ENCODE measurements at places on chromosomes 2 and 18. TPM values are rescaled to one million over a fixed set of nuclear protein-coding genes. Genes with fewer than 3 reads are reported as not detected.

DNA sequence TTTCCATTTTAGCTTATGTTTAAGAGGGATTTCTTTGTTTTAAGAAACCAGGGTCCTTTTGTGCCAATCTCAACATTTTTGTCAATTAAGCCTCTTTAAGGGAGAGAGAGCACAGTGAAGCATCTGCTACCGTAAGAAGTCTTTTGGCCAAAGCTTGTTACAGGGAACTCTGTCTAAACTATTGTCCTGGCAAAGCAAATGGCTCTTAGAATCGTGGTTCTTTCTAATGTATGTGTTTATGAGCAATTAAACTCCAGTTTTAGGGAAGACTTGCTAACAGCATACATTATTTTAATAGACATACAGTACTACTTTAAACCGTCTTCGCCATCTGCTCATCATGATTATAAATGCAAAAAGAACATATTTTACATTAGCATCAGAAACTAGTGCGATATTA is 202.1 kb downstream of the CDCA7 start:
- H3K4me3 ChIP-seq: no peak overlapping the region
- H3K36me3 ChIP-seq: no peaks in the 10 kb centered on the region
- no peaks in the 10 kb centered on the region for H3K4me1 ChIP-seq
- no peak overlapping the region for H3K27ac ChIP-seq
- DNase-seq: no peak

DNA sequence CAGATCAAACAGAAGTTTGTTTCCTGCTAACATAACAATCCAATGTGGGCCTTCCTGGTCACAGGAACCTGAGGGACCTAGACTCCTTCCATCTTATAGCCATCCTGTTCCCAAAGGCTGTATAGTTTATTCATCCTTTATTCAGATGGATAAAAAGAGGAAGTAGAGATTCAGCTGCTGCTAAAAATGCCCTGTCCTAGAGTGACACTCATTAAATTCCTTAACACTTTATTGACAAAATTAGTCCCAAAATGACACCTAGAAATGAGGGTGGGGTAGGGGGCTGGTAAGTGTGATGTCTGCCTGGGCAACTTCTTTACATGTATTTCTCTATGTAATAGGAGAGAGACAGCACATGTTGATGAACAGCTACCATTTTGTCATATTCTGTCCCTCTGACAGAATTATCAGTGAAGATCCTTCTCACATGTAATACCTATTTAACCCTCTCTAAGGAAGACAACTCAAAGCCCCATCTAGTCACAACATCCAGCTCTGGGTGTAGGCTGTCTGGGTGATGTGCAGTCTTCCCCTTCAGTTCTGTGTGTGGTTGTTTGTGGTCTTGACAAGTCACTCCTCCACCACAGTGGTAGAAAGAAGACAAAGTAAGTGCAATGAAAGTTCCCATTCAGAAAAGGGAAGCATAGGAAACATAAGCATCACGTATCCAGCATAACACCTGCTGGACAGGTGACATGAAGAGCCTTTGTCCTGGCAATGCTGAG is 253.9 kb upstream of the CNTNAP5 start:
- no peak for DNase-seq
- H3K4me1 ChIP-seq: no peaks in the 10 kb centered on the region
- H3K27me3 ChIP-seq: no peaks in the 10 kb centered on the region
- H3K36me3 ChIP-seq: no peaks in the 10 kb centered on the region
- no peak overlapping the region for H3K27ac ChIP-seq
- H3K4me3 ChIP-seq: no peak overlapping the region

DNA sequence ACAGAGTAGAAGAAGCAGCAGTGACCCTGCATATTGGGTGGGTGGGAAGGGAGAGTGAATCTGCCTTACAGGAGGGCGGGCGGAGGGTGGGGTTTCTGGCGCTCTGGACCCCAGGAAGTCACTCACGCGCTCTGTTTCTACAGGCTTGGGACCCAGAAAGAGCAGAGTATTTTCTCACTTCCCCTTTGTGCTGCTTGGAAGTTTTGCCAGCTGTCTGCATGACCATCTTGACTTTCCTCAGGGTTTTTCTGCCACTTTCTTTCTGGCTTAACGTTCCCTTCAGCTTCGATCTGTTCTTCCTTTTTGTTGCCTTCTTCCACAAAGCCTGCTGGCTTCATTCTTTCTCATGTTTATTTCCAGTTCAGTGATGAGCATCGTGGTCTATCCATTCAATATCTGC is 383.1 kb downstream of the GALR1 start:
- H3K27ac ChIP-seq: no peak overlapping the region
- DNase-seq: no peak
- no peaks in the 10 kb centered on the region for H3K27me3 ChIP-seq
- H3K4me3 ChIP-seq: no peak overlapping the region
- H3K4me1 ChIP-seq: no peaks in the 10 kb centered on the region

GRCh38 chr2:101873543-101873942 is 118.2 kb upstream of the IL1R2 start:
- DNase-seq: no peak
- H3K27ac ChIP-seq: no peak overlapping the region
- no peak overlapping the region for H3K4me3 ChIP-seq
- H3K36me3 ChIP-seq: peaks cover 38% of the 10 kb centered on the region

- no peaks in the 10 kb centered on the region for H3K27me3 ChIP-seq
- H3K27ac ChIP-seq: no peak overlapping the region
- DNase-seq: no peak
- no peaks in the 10 kb centered on the region for H3K36me3 ChIP-seq
These were observed 89.0 kb upstream of the UBE2E3 start for GRCh38 chr2:180891360-180891759.

- no peaks in the 10 kb centered on the region for H3K27me3 ChIP-seq
- H3K27ac ChIP-seq: no peak overlapping the region
- no peaks in the 10 kb centered on the region for H3K36me3 ChIP-seq
- H3K4me3 ChIP-seq: no peak overlapping the region
These were observed 55.3 kb upstream of the LAPTM4A start for GRCh38 chr2:20106746-20107145.

DNA sequence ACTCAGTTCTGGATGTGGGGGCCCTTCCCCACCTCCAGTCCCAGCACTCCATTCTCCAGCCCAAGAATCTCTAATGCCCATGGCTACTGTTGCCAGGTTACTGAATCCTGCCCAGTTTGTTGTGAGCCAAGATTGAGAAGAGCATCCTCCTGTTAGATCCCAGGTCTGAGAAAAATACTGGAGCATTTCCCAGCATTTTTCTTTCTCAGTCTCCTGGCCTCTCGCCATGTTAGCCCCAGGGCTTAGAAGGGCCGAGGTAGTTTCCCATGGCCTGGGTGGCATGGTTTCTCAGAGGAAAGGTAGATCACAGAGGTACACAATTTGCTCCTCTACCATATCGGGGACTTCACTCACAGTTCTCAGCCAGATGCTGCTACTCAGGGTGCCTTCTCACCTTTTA is 135.7 kb downstream of the OTX1 start:
- H3K27ac ChIP-seq: no peak overlapping the region
- no peak overlapping the region for H3K4me3 ChIP-seq
- H3K27me3 ChIP-seq: no peaks in the 10 kb centered on the region
- no peaks in the 10 kb centered on the region for H3K4me1 ChIP-seq

- H3K4me1 ChIP-seq: no peaks in the 10 kb centered on the region
- H3K36me3 ChIP-seq: peaks cover 8% of the 10 kb centered on the region
- H3K27me3 ChIP-seq: no peaks in the 10 kb centered on the region
These were observed 39.9 kb downstream of the TANK start for GRCh38 chr2:161199912-161200701.

DNA sequence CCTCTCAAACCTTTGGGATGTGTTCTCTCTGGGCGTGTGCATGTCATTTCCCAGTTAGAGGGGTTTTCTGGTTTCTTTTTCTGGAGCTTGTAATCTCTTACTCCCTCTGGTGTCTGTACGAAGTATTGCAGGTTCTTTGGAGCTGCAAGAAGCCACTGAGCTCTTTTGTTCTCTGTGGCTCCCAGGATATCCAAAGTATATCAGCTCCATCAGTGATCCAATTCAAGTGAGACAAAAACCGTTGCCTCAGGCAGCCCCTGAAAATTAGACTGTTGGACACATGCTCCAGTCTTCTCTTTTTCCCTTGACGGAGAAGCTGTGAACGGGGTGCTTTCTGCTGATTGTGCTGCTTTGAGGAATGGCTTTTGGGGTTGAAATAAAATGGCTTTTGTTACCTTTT is 59.0 kb upstream of the LDLRAD4 start:
- DNase-seq: no peak
- H3K27me3 ChIP-seq: no peaks in the 10 kb centered on the region
- H3K4me3 ChIP-seq: no peak overlapping the region
- H3K36me3 ChIP-seq: no peaks in the 10 kb centered on the region
- H3K27ac ChIP-seq: no peak overlapping the region
- no peaks in the 10 kb centered on the region for H3K4me1 ChIP-seq

DNA sequence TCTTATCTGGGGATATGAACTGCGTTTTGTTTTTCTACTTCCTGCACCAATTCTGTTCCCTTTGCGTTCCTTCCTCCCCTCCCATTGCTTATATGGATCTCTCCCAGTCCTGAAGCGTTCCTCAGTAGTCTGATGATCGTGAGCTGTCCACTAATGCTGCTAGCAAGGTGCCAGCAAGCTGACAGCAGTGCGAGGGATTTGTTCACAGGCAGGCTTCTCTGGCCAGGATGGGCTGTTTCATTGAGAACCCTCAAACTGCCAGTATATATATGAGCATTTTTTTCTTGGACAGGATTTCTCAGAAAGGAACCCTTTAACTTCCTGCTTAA is 40.1 kb downstream of the GTF3C3 start:
- no peaks in the 10 kb centered on the region for H3K4me1 ChIP-seq
- no peak overlapping the region for H3K4me3 ChIP-seq
- no peak for DNase-seq
- peaks cover 7% of the 10 kb centered on the region for H3K36me3 ChIP-seq

- H3K27ac ChIP-seq: no peak overlapping the region
- no peaks in the 10 kb centered on the region for H3K36me3 ChIP-seq
- peaks cover 32% of the 10 kb centered on the region for H3K4me1 ChIP-seq
- DNase-seq: no peak
These were observed 35.2 kb downstream of the UXS1 start for GRCh38 chr2:106158871-106159270.

DNA sequence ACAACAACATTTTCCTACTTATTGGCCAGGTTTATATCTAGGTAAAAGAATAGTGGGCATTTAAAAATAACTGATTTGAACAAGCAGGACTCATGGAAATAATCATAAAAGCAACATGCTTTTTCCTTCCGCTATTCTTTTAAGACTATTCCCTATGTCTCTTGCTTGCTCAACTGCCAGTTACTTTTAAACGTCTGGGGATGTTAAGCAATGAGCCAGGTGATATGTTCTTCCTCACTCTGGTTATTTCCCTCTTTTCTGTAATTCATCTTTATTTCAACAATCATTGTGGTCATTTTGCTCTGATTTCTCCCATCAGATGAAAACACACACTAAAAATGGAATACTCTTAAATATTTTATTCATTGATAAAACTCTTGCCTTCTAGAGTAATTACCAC is 33.4 kb upstream of the SLC8A1 start:
- no peaks in the 10 kb centered on the region for H3K36me3 ChIP-seq
- no peaks in the 10 kb centered on the region for H3K27me3 ChIP-seq
- no peak overlapping the region for H3K4me3 ChIP-seq
- H3K27ac ChIP-seq: no peak overlapping the region

- H3K4me3 ChIP-seq: no peak overlapping the region
- H3K27ac ChIP-seq: peak overlapping the region; percentile 53
- H3K36me3 ChIP-seq: no peaks in the 10 kb centered on the region
- peak; percentile 17 for DNase-seq
- no peaks in the 10 kb centered on the region for H3K27me3 ChIP-seq
- peaks cover 22% of the 10 kb centered on the region for H3K4me1 ChIP-seq
These were observed 123.0 kb upstream of the SLC39A10 start for GRCh38 chr2:195533771-195534642.

GRCh38 chr18:13276530-13277520 is 58.3 kb downstream of the LDLRAD4 start:
- H3K4me1 ChIP-seq: no peaks in the 10 kb centered on the region
- H3K27ac ChIP-seq: no peak overlapping the region
- no peak for DNase-seq
- no peaks in the 10 kb centered on the region for H3K36me3 ChIP-seq
- no peak overlapping the region for H3K4me3 ChIP-seq
- no peaks in the 10 kb centered on the region for H3K27me3 ChIP-seq

GRCh38 chr2:4979111-4979510 is 713.1 kb upstream of the SOX11 start:
- no peaks in the 10 kb centered on the region for H3K27me3 ChIP-seq
- no peaks in the 10 kb centered on the region for H3K4me1 ChIP-seq
- no peak for DNase-seq
- H3K4me3 ChIP-seq: no peak overlapping the region
- no peak overlapping the region for H3K27ac ChIP-seq

- DNase-seq: peak; percentile 7
- H3K27me3 ChIP-seq: no peaks in the 10 kb centered on the region
- no peaks in the 10 kb centered on the region for H3K36me3 ChIP-seq
- H3K27ac ChIP-seq: no peak overlapping the region
These were observed 15.1 kb downstream of the ACTG2 start for GRCh38 chr2:73907840-73908452.

DNA sequence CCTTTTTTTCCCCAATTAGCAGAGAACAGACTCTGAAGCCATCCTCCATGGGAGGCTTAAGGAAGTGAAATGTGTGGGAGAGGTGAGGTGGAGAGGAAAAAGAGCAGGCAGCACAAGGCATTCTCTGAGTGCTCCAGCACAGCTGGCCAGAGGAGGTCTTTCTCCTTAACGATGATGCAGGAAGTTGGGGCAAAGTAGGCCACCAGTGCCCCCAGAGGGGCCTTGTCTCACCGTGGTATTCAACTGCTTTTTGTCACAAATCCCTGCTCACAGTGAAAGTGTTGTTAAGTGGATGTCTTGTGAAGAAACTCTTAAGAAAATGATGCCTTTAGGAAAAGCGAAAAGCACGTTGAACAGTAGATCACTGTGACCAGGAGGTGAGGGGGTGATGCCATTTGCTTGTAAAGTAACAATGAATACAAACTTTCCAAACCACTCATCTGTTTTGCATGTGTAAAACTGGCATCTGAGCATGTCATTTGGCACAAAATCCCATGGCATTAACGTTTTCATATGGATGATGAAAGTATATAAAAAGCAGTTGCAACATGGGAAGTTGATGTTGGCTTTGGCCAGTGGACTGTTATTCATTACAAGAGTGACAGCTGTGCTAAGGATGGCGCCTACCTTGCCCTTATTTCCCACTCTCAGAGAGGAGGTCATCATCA is 49.2 kb upstream of the CDC42EP3 start:
- no peaks in the 10 kb centered on the region for H3K36me3 ChIP-seq
- peaks cover 8% of the 10 kb centered on the region for H3K4me1 ChIP-seq
- no peak overlapping the region for H3K27ac ChIP-seq
- no peak for DNase-seq
- no peaks in the 10 kb centered on the region for H3K27me3 ChIP-seq
- no peak overlapping the region for H3K4me3 ChIP-seq

DYSF gene
- 14.7 TPM for total RNA-seq

ABCB11 gene
- total RNA-seq: under 0.01 TPM

SRD5A2 gene
- total RNA-seq: not detected

IGFBP2 gene
- total RNA-seq: 35.8 TPM

ZNF396 gene
- 5.3 TPM for total RNA-seq

UPP2 gene
- 0.11 TPM for total RNA-seq

ALPP gene
- not detected for total RNA-seq

DPYSL5 gene
- not detected for total RNA-seq

STAT1 gene
- 65.8 TPM for total RNA-seq

PPP1CB gene
- total RNA-seq: 196 TPM

PARD6G gene
- 42.6 TPM for total RNA-seq

RTTN gene
- 24.5 TPM for total RNA-seq

CCNT2 gene
- total RNA-seq: 81.8 TPM
